ENCODE measurements at places on chromosomes 5 and 9.

GRCh38 chr9:88373045-88373444 lies 15.2 kb upstream of the SPIN1 start:
- no peak for DNase-seq

GRCh38 chr9:136379401-136379800 lies 5.9 kb upstream of the CARD9 start:
- no peak for DNase-seq

DNA sequence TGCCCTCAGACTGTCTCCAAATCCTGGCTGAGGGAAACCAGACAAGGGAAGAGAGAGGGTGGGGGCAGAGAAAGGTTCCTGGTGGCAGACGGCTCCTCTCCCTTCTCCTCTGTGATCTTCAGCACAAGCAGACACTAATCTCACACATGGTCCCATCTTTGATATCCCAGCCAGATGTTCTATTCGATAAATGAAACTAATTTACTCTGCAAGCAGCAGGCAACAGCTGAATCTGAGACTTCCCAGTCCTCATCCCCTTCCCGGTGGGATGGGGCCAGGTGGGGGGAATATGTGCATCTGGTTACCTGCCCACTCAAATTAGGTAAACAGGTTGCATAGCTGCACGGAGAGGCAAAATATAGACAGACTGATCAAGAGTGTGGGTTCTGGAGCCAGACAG lies 208.9 kb upstream of the PANK3 start:
- DNase-seq, result no peak

- DNase-seq, result no peak
These were observed 85.5 kb downstream of the CAMSAP1 start for GRCh38 chr9:135821733-135822373.

- no peak for DNase-seq
These were observed 46.4 kb upstream of the EDIL3 start for GRCh38 chr5:84430863-84431663.

DNA sequence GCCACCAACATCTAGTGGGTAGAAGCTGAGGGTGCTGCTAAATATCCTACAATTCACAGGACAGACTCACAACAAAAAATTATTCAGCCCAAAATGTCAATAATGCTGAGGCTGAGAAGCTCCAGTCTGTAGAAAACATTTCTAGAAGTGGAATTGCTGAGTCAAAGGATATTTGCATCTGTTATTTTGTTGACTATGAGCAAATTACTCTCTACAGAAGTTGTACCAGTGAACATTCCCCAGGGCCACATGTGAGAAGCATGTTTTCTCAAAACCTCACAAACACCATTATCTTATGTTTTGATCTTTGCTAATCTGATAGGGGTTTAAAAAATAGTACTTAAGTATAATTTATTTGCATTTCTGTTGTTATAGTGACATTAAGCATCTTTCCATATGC lies 15.4 kb downstream of the ITK start:
- DNase-seq, result no peak

GRCh38 chr9:120377268-120378159 lies 202.5 kb downstream of the CDK5RAP2 start:
- no peak for DNase-seq

DNA sequence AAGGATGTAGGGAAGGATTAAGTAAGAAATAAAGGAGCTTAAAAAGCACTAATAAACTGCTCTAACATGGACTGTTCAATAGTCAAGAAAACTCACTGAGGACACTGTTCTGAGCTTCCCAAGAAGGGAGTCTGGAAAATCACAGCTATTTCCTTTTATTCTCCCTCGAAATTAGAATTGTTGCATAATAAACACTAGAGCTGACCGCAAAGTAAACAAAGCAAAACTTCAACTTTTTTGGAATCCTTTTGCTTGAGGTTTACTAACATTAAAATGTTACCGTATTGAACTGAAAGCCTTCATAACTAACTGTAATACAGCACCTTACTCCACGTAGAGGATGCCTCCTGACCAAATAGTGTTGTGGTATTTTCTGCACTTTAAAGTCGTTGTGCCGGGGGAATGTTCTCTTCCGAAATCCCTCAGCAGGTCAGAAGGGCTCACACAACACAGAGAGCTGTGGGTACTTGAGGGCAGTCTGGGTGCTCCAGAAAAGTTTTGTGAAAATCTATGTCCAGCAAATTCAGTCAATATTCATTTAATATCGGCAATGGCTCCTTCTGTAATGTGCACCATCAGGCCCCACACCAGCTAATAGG lies 59.2 kb downstream of the TTLL11 start:
- no peak for DNase-seq

GRCh38 chr5:131684051-131684450 lies 49.0 kb upstream of the RAPGEF6 start:
- no peak for DNase-seq

DNA sequence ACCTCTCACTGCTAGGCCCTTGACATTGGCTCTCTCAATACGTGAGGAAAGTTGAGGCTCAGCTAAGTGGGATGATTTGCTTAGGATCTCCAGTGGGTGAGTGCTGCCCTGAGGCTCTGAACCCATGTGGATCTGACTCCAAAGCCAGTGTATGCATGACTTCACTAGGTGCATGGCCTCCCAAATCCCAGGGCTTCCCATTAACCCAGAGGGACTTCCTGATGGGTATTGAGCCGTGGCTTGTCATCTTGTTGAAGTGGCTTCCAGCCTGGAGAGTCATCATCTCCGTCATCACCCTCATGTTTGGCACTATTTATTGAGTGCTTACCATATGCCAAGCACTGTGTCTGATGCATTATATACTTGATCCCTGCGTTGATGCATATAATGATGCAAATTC lies 37.3 kb upstream of the TEX48 start:
- DNase-seq, result no peak

DNA sequence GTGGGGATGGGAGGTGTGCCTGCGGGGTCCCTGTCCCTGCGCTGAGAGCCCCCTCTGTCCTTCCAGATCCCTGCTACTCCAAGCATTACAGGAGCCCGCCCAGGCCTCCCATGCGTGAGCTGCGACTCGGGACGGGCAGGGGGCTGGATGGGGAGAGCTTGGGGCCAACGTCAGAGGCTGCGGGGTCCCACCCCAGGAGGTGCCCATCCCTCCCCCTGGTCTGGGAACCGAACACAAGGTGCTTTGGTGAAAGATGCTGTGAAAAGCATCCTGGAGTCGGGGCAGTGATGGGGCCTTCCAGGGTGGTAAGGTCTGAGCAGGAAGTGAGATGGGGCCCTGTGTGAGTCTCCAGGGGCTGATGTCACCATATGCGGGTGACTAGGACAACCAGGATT lies 2.7 kb downstream of the LCN9 start:
- DNase-seq, result no peak

GRCh38 chr5:65391591-65391990 lies 90.1 kb downstream of the ADAMTS6 start:
- no peak for DNase-seq

DNA sequence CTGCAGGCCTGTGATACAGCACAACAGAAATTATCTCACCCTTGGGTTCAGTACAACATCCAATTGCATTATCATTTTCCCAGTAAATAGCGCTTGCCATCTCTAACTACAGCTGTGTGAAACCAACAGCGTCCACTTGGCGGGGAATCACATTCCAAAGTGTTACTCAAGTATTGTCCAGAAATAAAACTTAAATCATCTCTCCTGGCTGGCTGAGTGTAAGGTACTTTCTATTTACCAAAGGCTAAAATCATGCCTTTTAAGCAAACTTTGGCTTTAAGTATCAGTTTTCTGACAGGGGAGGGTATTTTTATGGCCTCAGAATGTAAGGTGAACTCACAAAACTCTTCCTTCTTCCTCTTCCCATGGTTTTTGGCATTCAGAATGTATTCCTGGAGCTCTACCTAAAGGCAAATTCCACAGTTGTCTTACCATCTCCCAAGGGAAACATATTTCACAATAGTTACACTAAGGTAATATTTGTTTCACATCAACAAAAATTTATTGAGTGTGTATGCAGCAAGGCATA lies 205.6 kb upstream of the MPDZ start:
- no peak for DNase-seq

DNA sequence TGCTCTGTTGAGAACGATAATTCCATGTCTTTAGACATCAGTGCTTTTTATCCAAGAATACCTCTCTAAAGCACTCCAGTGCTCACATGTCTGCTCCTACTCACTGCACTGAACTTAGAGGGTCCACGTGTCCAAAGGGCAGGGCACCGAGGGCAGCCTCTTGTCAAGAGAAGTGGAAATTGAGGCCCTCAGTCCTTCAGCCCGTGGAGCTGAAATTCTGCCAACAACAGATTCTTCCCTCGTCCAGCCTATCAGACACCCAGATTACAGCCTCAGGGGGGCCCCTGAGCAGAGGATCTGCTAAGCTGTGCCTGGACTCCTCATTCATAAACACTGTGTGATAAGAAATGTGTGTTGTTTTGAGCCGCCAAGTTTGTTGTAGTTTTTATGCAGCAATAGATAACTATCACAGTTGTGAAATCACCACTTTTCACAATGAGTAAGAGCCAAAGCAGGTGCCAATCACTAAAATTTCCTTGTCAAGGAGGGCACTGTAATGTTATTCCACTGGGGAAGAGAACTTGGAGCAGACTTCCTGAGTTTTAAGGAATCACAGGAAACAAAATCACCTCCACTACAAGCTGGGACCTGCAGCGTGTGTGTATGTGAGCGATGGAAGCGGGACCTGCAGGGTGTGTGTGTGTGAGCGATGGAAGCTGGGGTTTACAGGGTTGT lies 58.8 kb upstream of the IGFBPL1 start:
- DNase-seq, result no peak

- no peak for DNase-seq
These were observed 150.8 kb upstream of the NR3C1 start for GRCh38 chr5:143554187-143554717.

DNA sequence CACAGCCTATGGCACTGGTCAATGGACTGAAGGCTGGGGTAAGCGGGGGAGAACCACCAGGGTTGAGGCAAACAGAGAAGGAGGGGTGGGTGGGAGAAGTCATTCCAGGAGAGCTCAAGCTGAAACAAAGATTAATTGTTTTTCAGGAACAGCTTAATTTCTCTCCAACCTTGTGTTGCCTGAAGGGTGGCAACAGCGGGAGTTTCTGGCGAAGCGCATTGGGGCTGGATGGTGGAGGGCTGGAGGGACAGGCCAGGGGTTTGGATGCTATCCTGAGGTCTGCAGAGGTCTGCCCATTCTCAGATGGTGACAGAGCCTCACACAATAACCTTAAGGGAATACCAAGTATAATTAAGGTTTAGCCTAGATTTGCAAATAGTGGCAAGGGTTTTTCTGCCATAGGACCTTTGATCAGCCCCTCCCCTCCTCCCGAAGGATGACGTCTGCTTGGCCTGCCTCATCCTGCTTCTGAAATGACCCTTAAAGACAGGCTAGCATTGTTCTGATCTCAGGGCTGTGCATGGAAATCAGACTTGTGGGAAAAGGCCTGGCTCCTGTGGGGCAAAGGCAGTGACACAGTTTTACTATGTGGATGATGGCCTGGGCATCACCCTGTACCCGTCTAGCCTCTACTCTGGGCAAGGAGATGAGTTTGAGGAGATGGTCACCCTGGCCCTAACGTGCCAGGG lies 32.7 kb downstream of the PSD2 start:
- peak; percentile 32 for DNase-seq

- DNase-seq, result no peak
These were observed 95.0 kb upstream of the PCSK1 start for GRCh38 chr5:96527768-96528661.

- no peak for DNase-seq
These were observed 97.4 kb downstream of the PBX3 start for GRCh38 chr9:125844611-125845010.

- DNase-seq, result no peak
These were observed 95.3 kb upstream of the SLC12A2 start for GRCh38 chr5:127988146-127988760.

- DNase-seq, result no peak
These were observed 13.9 kb downstream of the MROH2B start for GRCh38 chr5:41057231-41057630.

- no peak for DNase-seq
These were observed 159.5 kb downstream of the BAAT start for GRCh38 chr9:101225271-101225670.

DNA sequence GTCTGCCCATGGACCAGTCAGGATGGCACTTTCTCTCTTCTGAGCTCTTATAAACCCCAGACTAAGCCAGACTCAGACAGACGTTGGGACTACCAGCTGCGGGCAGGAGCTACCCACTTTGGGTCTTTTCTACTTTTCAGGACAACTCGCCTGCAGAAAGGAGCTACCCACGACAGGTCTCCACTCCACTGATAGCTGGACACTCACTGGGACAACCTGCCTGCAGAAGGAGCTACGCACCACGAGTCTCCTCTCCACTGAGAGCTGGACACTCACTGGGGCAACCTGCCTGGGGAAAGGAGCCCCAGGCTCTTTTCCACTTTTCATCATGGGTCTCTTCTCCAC lies 1440.2 kb upstream of the ACO1 start:
- DNase-seq, result no peak

- no peak for DNase-seq
These were observed 6.3 kb downstream of the SHB start for GRCh38 chr9:38062498-38063362.

- no peak for DNase-seq
These were observed 95.1 kb downstream of the DMXL1 start for GRCh38 chr5:119166026-119166425.

DNA sequence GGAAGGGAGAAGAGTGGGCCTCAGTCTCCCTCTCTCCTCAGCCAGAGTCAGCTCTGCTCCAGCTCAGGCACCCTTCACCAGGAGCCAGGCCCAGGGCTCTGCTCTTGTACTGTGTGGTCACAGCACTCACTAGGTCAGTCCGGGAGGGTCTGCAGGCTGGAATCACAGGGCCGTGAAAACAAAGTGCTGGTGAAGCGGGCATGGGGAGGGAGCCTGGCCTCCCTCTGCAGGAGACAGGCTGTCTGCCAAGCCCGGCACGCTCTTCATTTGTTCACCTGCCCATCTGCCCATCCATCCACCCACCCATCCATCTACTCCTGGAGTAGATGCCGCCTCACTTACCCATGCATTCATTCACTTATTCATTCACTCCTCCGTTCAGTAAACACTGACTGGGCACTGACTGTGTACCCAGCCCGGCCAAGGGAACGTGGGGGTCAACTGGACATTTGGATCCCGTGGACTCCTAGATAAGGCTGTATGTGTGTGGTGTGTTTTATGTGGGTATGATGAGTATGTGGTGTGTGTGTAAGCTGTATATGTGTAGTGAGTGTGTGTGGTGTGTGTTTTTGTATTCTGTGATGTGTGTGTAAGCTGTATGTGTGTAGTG lies 3.6 kb downstream of the SPAAR start:
- no peak for DNase-seq

DNA sequence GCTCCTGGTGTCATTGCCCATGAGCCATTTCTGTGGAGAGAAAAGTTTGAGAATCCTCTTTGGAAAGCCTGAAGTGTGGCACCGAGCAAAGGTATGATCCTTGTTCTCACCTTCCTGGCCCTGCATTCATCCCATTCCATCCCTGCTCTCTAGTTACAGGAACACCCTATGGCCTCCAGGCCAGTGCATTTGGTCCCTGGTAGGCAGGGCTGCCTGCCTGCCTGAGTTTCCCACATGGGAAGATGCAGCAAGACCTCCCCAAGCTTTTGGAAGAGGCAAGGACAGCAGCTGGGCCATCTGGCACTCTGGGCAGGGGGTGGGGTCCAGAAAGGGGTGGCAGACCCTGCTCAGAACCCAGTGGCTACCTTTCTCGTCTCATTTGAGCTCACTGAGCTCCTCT lies 24.5 kb downstream of the IGIP start:
- no peak for DNase-seq
